ENCODE measurements at places on chromosomes 4 and X.

- no peak for DNase-seq
Measured at GRCh38 chr4:112885897-112886296, 163.6 kb upstream of the ANK2 start.

GRCh38 chr4:6423575-6423974 is 48.8 kb downstream of the PPP2R2C start:
- no peak for DNase-seq

GRCh38 chrX:48520455-48520854 is 1.2 kb upstream of the EBP start:
- no peak for DNase-seq

DNA sequence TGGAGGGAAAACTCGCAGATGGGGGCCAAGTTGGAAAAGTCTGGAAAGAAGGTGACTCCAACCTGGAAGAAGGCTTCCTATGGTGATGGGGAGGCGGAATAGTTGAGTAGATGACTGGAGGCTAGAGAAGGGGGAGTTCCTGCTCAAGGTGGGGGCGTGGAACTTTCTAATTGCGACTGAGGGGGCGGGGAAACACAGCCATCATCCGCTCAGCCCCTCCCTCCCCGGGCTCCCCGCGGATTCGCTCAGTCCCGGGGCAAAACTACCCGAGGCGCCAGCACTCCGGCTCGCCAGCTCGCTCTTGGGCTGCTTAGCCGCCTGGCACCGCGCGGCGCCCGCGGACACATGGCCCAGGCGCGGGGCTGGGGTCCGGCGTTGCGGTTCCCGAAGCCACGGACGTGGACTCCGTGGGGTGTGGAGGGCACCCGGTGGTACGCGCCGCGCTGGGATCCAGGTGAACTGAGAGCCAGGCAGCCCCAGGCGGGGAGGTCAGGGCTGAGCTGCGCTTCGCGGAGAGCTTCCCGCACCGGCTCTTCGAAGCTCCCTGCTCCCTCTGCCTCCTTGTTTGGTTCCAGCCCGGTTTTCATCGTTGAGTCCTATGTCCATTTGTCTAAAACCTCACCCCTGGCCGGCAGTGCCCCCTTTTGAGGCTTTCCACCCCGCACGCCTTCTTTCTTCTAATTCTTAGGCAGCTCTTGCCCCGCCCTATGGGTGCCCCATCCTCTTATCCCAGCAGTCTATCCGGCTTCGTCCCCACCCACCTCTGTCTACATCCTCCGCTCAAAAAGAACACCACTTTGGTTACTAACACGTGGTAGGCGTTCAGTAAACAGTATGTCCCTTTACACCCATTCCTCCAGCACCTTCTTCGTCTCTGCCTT is 38.9 kb downstream of the STARD8 start:
- no peak for DNase-seq

DNA sequence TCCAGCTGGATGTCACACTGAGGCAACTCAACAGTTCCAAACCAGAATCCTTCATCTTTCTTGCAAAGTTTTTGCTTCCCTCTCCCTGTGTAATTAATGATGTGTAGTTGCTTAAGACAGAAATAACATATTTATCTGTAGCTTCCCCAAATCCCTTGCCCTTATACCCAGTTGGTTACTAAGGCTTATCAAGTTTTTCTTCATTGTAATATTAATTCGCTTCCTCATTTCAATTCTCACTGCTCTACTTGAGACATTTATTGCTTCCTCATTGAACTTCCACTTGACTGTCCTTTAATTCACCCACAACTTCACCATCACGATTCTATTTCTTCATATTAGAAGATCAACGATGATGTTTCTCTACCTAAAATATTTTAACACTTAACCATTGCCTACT is 386.6 kb upstream of the CPEB2 start:
- DNase-seq = no peak

GRCh38 chrX:127879585-127879984 is 172.6 kb downstream of the ACTRT1 start:
- DNase-seq = no peak

GRCh38 chr4:19009881-19010280 is 988.3 kb upstream of the LCORL start:
- no peak for DNase-seq

DNA sequence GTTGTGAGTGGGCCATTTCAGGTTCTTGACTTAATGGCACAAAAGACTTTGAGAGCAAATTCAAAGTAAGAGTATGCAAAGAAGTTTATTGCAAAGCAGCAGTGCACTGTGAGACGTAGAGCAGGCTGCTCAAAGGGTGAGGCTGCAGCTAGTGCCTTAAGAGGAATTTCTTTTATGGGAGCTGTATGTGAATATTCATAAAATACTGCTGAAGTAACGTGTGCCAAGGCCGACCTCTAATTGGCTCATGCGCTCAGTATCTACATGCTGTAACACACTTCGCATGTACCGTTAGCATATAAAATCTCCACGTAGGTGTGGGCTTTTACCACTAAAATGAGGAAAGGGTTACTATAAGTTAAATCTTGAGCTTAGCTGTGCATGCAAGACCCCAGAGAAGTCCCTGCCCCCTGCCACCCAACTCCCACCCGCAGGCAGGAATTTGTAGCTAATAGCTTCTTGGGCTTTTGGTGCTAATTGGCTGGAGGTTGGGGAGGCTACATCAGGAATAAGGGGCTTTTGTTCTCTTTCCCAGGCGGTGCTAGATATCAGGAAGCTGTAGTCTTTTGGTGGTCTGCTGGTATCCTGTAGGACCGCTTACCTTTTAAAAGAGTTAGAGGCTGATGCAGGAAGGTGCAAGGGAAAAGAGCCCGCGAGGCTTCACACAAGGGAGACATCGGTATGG is 47.6 kb downstream of the FSTL5 start:
- no peak for DNase-seq

DNA sequence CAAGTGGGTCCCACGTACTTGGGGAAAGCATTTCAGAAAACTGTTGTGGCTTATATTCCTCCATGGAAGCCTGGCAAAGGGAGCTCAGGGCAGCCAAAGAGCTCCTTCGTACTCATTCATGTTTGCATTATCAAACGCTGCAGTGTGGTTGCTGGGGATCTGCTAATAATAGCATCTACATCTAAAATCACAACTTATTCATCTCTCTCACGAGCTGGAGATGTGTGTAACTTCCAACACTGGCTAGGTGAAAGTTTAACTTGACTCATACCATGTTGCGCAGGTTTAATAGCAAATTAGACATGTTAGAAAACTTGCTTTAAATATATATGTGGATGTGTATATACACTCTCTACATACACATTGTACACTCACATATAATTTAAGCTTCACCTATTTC is 415.1 kb downstream of the AFF2 start:
- no peak for DNase-seq

- no peak for DNase-seq
Measured at GRCh38 chr4:139368998-139369397, 66.7 kb upstream of the NDUFC1 start.

DNA sequence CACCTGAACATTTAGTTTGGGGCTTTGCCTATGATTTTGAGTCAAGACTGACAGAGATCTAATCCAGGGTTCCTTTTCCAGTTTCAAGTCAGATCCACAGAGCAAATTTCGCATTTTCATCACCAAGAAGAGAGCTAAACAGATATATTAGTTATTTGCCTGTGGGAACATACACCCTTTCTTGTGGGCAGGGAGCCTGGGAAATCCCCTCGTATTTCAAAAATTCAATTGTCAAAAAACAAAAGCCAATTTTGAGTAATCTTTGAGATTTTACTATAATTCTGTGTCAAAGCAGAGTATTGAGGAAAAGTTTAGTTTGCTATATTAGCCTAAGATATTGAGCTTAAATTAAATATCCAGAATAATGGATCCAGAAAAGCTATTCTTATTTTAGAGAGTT is 56.6 kb downstream of the AFM start:
- DNase-seq = no peak

GRCh38 chr4:94208918-94209317 is 1.3 kb downstream of the SMARCAD1 start:
- DNase-seq = no peak

- no peak for DNase-seq
Measured at GRCh38 chr4:105184316-105184980, 37.8 kb downstream of the TET2 start.

- no peak for DNase-seq
Measured at GRCh38 chr4:188370777-188371176, 231.5 kb downstream of the TRIML1 start.

DNA sequence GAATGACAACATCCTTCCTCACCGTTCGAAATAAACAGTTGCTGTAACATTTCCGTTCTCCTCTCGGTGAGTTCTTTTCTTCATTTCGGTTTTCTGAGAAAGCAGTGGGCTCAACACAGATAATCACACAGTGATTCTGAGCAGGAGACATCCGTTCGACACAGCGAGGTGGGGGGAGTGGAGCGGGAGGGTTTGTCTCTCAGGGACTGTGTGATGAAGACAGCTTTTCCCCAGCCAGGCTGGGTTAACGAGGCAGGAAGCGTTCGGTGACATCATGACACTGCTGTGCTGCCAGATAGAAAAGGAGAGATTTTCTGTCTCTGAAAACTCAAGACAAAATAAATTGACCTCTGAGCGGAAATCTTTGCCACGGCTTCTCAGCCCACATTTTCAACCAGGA is 119.3 kb downstream of the CRLF2 start:
- no peak for DNase-seq
